Activated T-helper 2 cell treated with anti-CD3 and anti-CD28 coated beads, Interferon-gamma antibody, Interleukin-2, Interleukin-4, amounts not matched to agents 10 μg/mL and 5 μg/mL and 100 μg/mL, durations not matched to agents 14 hours and 24 hours and 36 hours (primary cell): ENCODE measurements at places on chromosomes 2 and 18. TPM values are rescaled to one million over a fixed set of nuclear protein-coding genes. Genes with fewer than 3 reads are reported as not detected.

GRCh38 chr2:146806364-146807005 lies 1038.3 kb upstream of the ACVR2A start:
- DNase-seq, result no peak

DNA sequence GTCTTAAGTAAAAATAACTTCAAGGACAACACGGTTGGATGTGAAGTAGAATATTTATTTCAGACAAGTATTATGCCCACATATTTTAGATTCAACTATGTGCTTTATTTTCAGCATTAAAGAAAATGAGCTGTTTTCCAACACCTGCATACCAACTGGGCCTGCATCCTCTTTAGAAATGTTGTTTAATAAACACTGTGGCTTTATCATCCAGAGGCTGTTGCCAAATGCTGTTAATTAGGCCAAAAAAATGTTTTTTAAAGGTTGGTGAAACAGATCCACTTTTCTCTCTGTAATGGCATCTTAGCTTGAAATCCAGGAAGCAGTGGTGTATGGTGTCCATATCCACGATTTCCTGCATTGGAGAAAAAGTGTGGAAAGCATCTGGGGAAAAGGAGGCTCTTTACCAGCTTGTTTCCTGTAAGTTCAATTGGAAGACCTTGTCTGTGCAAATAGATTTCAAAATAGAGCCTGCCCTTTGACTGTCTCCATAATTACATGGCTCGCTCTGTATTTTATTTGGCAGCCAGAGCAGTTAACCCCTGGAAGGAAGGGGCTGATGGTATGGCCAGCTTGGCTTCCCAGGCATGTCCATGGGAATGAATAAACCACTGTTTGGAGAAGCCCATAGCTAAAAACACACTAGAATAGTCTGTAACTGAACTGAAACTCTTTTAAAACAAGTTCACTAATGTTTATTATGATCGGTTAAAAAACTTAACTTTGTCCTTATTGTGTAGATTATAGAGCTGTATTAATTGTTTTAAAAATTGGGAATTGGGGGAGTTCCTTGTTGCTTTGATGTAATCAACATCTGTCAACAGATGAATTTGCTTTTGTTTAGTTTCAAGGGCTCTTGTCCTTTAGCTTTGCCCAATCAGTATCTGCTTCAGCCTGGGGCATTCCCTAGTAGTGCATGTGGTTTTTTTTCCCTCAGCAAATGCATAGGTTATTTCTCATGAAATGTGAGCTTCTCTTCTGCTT lies 33.0 kb upstream of the DLX1 start:
- no peak for DNase-seq

Gene CDH2
- total RNA-seq, result 0.07 TPM in 1 of 2 replicates, not detected in the other

DNA sequence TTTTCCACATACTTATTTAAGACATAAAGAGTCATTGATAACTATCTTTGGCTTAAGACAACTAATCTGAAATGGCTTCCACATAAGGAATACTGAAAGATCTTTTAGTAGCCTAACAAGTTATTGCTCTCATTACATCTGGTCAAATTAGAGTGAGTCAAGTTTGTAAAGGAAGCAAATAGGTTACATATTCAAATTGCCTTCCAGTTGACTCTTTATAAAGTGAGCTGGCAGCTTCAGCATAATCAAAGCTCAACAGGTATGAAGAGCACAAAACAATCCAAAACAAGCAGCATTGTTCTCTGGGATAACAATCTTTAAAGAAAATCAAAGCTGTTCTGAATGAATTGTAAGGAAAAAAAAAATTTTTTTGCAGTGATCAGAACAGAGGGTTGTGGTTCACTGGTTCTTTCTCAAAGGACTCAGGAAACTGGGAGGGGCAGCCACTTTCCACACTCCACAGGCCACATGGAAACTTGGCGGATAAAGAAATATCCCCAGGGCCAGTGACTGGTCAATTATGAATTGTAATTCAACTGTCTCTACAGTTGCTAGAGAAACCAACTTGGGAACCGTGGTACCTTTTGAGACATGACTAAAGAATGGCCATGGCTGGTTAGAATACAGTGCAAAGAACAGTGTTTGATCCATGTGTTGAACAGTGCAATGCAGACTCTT lies 369.3 kb upstream of the KCNH7 start:
- DNase-seq, result no peak
